Hematopoietic multipotent progenitor cell treated with erythropoietin and hydrocortisone succinate and interleukin-3 and kit ligand, for 6 days (in vitro differentiated cells): ENCODE measurements at places on chromosomes 2 and 18.

GRCh38 chr2:239912171-239912937, 112.8 kb downstream of the NDUFA10 start:
- DNase-seq, result no peak

DNA sequence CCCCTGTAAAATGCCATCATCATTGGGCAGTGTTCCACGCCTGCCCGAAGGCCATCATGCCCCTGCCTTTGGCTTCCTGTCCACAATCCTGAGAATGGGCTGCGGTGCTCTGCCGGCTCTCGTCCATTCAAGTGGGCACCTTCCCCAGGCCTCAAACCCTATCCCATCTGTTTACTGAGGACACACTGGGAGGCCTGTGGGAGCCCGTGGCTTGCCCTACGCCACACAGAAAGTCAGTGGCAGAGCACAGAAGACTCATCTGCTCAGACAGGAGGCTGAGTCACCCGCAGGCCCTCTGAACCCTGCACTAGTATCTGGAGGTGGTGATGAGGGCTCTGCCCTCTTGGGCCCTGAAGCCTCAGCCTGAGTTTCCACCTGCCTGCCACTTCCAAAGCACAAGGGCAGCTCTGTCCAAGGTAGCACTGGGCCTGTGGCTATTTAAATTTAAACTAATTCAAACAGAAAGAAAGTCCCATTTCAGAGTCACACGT, 19.1 kb upstream of the ANKRD53 start:
- no peak for DNase-seq

- no peak for DNase-seq
Observed at GRCh38 chr2:212465456-212465855, 73.1 kb downstream of the ERBB4 start.

- no peak for DNase-seq
Observed at GRCh38 chr2:222303045-222303827, 4.4 kb upstream of the PAX3 start.

GRCh38 chr2:39779341-39779851, 338 bp upstream of the THUMPD2 start:
- DNase-seq, result no peak

GRCh38 chr2:85741833-85742455, 11.8 kb upstream of the ATOH8 start:
- no peak for DNase-seq

GRCh38 chr2:85184990-85185389, 51.8 kb downstream of the TCF7L1 start:
- no peak for DNase-seq

DNA sequence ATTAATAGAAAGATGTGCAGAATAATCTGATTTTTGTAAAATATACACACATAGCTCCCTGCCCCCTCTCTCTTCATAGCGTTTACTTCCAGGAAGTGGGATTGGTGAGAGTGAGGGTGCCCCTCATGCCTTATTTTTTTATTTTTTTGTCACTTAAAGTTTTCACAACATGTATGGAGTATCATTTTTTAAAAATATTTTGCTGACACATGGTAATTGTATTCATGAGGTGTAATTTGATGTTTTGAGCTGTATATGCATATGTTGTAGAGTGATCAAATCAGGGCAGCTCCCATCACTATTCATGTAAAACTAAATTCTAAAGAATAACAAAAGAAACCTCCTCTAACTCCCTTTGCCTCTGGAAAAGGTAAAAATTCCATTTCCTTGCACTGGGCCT, 74.7 kb downstream of the VSNL1 start:
- DNase-seq, result no peak

- DNase-seq, result peak; percentile 62
Observed at GRCh38 chr2:60596411-60596810, 43.0 kb upstream of the BCL11A start.

GRCh38 chr2:170503971-170504809, 210.9 kb upstream of the SP5 start:
- no peak for DNase-seq

- DNase-seq, result no peak
Observed at GRCh38 chr2:221124532-221125240, 447.4 kb downstream of the EPHA4 start.

GRCh38 chr2:149463328-149464002, 124.1 kb downstream of the MMADHC start:
- DNase-seq, result no peak

GRCh38 chr2:233058717-233059546, 1.2 kb upstream of the INPP5D start:
- DNase-seq, result no peak

DNA sequence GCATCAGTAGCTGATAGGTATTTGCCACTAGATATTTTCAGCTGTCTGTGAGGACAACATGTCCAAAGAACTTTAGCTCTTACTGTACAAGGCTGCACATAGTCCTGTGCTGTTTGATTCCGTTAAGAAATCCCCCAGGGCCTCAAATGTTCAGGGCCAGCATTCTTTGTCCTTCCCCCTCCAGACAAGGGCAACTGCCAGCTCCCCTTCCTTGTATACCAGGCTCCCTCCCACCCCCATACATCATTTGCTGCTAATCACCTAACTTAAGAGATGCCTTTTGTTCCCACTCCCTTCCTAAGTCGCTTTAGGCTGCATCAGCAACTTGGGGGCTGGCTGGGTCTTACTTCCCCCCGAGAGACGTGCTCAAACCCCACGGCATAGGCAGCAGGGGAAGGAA, 138.7 kb downstream of the CDH20 start:
- DNase-seq, result no peak

DNA sequence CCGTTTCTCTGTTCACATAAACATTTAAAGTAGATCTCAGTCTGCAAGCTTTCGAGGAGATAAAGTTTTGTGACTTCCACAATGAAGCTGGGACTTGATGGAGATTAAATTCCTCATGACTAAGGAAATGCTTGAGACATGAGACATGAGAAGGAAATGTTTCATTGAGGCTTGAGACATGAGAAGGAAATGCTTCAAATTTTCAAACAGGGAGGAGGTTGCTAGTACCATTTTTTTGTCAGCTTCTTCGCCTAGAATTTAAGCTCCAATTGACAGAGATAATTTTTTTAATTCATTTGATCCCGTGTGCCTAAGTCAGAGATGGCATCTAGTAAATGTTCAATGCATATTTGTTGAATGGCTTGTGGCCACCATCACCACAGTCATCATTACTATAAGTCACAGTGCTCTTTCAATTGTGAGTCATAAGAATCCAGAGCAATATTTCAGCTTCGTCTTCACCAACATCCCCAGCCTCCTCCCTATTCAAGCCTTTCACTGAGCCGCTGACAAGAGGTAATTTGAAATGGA, 543 bp upstream of the MARCHF4 start:
- DNase-seq, result no peak

GRCh38 chr2:200862532-200863000, 1.9 kb downstream of the CLK1 start:
- DNase-seq, result peak; percentile 76

DNA sequence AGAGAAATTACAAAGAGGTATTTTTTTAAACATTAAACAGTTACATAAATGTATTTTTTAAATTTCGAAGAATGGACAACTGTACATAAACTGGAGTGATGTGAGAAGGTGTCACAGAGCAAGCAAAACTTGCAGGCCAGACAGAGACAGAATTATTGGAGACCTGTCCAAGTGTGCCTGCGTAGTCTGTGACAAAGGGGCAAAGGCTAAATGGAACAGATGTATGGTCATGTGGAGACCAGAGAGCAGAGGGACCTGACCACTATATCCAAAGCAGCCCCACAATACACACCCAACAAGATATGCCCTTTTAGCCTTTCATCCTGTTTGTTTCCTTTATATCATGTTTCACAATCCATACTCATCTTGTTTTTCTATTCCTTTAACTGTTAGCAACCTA, 225.3 kb upstream of the VWC2L start:
- DNase-seq, result no peak

DNA sequence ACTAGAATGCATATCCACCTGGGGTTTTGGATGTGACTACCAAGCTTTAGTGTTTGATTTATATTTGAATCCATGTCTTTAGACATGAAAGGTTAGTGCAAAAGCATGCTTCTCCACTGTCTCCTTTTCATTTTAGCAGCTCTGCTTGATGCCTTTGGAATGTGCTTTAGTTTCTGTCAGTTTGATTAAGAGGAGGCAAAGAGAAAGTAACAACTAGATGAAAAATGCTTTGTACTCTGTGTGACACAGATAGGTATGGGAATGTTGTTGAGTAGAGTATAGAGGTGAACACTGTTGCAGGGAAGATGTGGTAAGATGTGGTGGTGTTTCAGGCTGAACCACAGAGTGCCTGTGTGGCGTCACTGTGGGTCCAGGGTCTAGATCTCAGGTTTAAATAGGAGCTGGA, 19.8 kb downstream of the PIK3C3 start:
- no peak for DNase-seq

GRCh38 chr2:34102339-34102738, 503.2 kb upstream of the FAM98A start:
- DNase-seq, result no peak

DNA sequence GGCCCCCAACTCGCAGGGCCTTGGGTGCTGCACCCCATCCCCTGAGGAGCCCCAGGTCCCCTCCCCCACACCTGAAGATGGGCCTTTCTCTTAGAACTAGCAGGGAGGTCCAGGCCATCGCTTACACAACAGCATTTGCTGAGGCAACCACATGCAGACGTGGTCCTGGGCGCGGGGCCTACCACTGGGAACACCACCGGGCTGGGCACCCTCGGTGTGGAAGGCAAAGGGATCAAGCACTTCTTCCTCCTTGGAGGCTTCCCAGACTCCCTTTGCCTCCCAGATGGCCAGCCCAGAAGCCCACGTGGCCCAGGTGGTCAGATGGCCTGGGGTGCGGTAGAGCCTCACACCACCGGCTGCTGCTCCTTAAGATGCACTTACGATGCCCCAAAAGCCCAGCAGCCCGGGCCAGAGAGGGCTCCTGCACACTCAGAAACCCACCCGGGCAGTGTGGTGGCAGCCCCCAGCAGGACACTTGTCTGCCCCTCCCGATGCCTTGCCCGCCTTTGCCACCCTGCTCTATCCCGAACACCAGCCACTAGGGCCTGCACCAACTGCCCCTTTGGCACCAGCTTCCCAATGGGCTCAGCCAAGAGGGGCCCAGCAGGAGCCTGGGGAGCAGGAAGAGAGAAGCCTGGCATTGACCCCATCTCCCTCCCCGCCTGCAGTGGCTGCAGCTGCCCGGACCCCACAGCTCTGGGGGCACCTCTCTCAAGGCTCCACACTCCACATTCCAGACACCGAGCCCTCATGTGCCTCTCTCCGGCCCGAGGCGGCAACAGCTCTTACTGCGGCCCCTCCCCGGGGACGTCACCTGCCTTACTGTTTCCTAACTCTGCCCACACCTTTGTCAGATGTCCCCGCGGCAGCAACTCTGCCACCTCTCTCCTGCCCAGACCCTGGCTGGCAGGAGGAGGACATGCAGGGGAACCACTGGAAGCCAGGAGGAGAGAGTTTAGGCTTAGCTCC, 13.9 kb upstream of the MLPH start:
- no peak for DNase-seq

- DNase-seq, result no peak
Observed at GRCh38 chr2:14872779-14873325, 240.3 kb downstream of the LRATD1 start.

DNA sequence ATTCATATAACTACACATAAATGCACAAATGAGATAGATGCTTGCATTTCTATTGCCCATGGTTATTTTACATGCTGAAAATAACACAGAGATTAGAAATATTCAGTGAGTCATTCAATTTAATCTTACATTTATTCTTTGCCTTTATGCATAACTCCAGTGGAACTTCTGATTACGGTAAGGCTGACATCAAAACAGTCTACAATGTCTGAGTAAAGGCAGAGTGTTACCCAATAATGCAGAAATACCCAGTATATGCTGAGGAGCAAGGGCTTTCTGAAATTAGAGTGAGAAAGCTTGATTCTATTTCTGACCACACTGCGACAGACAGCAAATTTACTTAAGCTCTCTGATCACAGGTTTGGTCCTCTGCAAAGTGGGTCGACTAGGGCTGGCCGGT, 9.2 kb downstream of the NMI start:
- DNase-seq, result no peak

DNA sequence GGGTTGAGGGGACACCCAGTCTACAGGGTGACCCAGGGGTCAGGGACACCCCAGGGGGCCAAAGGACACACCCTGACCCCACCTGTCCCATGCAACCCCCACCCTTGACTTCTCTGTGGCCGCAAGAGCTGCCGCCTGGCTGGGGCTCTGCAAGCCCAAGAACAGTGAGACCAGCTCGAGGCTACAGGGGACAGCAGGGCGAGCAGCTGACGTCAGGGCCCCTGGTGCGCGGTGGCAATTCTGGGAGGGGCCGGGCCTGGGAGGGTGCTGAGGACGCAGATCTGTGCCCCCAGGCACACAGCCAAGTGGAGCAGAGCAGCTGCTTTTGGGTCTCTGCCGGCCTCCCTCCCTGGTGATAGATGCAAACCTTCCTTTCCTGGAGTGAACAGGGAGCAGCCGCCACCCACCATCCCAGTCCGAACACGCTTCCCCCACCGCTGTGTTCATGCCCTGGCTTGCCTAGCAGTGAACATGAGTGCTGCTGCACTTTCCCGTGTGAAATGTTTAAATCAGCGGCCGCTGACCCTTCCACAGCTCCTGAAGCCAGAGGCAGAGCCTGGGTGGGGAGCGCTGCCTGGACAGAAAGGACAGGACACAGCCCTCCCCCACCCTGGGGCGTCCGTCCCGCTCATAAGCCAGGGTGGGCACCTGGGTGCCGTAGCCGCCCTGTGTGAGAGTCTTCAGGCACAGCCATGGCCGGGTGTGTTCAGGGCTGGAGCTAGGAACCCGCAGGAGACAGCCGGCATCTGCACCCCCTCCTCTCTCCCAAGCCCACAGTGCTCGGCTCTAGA, 46.9 kb downstream of the SLC66A2 start:
- no peak for DNase-seq

- no peak for DNase-seq
Observed at GRCh38 chr18:10304853-10305252, 149.6 kb upstream of the APCDD1 start.

- DNase-seq, result no peak
Observed at GRCh38 chr2:195392446-195393336, 264.3 kb upstream of the SLC39A10 start.

- no peak for DNase-seq
Observed at GRCh38 chr2:34093790-34094189, 494.7 kb upstream of the FAM98A start.

DNA sequence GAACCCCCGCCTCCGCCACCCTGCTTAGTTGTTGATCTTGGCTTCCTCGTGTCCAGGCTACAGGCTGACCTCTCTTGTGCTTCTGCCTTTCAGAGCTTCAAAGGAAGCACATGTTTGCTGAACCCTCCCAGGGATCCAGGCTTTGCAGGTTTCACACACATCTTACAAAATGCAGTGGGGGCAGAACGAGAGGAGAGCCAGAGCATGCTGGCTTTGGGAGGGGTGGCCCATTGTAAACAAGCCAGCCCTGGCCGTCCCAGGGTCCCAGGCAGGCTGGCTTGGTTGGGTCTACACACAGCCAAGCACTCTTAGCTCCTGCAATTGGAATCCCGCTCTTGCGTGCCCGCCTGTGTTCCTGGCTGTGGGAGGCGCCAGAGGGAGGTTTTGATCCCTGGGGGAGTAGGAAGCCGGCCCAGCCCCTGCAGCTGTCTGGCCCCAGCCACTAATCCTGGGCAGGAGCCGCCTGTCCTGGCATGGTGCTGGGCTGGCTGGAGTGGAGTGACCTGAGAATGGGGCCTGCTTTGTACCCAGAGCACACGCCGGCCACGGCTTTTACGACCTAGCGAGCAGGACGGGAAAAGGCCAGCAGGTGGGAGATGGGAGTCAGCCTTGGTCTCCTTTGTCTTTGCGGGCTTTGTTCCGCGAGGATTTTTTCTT, 53.9 kb downstream of the SH3BP4 start:
- no peak for DNase-seq

- peak; percentile 42 for DNase-seq
Observed at GRCh38 chr2:9681427-9681817, 50.6 kb upstream of the YWHAQ start.

- DNase-seq, result no peak
Observed at GRCh38 chr2:86272111-86272510, 65.3 kb downstream of the REEP1 start.
